Stimulated activated CD4-positive, alpha-beta T cell treated with anti-CD3 and anti-CD28 coated beads, TNF-alpha, amount 100 ng/mL, for 24 hours (primary cell): ENCODE measurements at places on chromosomes 5 and 9.

DNA sequence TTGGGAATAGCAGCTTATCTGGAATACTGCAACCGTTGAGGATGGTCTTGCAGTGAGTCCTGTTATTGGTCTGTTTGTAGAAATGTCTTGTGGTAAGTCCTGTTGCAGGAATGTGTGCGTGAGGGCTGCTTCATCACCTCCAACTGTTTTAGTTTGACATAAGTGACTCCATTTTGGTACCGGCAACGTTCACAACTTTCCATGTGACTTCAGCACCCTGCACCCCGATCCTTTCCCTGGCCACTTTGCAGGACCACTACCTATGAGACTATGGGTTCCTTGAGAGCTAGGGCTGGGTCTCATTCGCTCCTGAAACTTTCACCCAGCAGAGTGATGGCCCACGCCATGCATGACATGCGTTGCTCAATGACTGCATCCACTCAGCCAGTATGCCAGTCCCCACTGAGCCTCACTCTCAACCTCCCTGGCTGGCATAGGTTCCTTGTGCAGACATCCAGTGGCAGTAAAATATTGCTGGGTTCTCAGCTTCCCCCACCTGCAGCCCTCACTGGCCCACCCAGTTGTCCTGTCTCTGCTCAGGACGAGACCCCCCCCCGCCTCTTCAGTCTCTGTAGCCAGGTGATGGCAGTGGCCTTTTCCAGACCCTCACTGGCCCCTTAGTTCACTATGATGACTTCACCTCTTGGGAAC lies 8.0 kb downstream of the SURF6 start:
- DNase-seq: no peak

- DNase-seq: no peak
Measured at GRCh38 chr5:88653471-88653870, 229.5 kb downstream of the MEF2C start.

DNA sequence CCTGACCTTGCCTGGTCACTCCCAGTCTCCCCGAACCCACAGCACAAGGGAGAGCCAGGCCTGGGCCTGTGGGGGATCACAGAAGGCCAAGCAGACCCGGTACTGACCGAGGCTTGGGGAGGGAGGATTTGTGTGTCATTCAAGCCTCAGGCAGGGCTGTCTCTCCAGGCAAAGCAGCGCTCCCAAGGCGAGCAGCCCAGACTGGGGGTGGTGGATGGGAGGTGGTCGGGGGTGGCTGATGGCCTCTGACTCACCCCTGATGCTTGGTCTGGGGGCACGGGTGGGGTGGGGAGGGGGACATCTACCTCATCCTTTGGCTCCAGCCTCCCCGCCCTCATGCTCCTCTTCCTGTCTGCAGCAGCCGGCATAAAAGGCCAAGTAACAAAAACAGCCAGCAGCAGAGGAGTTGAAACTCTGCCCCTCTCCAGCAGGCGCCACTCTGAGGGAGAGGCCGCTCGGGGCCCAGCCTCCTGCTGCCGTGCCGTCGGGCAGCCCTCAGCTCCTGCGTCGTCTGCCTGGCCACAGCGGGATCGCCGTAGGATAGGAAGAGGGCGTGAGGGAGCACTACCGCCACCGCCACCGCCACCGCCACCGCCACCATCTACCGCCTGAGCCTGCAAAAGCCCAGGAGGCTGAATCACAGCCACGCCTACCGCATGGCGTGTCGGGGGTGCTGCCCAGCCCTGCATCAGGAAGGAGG lies 166.0 kb downstream of the OLFM1 start:
- no peak for DNase-seq

- DNase-seq: no peak
Measured at GRCh38 chr9:113299800-113300292, 3.3 kb downstream of the RNF183 start.

- DNase-seq: no peak
Measured at GRCh38 chr5:167452136-167452535, 839.3 kb upstream of the WWC1 start.

DNA sequence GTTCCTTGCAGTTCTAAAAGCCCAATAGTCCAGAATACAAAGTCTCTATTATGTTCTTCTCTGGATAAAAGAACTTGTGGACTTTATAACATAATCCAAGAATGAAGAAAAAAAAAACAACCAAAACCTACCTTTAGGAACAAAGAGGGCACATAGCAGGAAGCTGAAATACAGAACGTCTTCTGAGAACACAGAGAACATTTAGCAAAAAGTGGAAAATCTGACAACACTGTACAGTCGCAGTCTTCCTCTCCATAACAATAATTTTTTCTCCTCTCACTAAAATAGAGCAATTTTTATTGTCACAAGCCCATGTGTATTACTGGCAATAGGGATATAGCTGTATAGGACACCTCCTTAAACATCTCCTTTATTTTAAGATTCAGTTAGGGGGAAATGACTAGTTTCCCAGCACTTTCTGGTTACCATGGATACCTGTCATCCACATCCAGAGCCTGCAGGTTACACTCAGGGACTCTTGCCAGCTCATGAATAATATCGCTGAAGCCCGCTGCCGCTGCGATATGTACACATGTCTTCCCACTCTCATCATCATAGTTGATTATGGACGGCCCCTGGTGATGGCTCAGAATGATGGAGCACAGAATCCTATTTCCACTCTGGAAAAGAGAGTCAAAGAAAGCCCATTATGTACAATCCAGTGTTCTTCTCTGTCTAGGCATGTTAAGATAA lies 106.5 kb downstream of the ANKRD55 start:
- no peak for DNase-seq

- DNase-seq: no peak
Measured at GRCh38 chr9:137676998-137677397, 58.2 kb downstream of the EHMT1 start.

GRCh38 chr9:35177520-35177919 lies 15.7 kb downstream of the UNC13B start:
- no peak for DNase-seq

DNA sequence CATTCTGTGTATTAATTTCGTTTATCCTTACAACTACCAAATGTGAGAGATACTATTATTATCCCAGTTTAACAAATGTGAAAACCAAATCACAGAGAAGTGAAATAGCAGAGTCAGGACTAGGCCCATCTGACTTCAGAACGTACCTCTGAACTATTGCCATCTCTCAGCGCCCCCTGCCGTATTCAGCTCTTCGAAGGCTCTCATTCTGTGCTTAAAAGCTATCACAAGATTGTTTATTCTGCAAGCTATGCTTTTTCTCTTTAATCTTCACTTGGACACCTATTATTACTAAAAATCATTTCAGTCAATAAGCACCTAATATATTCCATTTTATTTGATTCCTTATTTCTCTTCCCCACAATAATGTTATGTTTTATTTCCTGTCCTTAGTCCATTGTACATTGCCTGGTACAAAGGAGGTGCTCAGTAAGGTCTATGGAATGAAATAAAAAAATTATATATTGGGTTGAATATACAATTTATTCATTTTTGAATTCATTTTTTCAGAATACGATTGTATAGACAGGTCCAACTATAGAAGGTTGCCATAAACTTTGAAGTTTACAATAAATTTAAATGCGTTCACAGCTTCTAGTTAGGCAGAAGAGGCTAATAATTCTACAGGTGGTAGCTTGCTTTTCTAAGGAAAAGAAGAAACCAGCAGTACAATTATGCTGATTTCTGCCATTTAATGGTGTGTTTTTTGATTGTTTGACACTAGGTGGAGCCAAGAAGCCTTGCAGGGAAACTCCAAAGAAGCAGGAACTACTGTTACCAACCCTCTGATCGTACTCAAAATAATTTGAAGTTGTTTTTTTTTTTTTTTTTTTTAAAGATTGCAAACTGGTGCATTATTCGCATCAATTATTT lies 202.2 kb upstream of the DMRTA1 start:
- peak; percentile 15 for DNase-seq

- DNase-seq: no peak
Measured at GRCh38 chr9:88076286-88077070, 61.8 kb downstream of the SPATA31C2 start.

GRCh38 chr5:163434401-163434866 lies 3.0 kb upstream of the CCNG1 start:
- DNase-seq: peak; percentile 11

GRCh38 chr5:151448038-151448985 lies 909 bp downstream of the SLC36A1 start:
- DNase-seq: no peak

GRCh38 chr9:26974927-26975326 lies 18.7 kb downstream of the IFT74 start:
- DNase-seq: no peak

- no peak for DNase-seq
Measured at GRCh38 chr5:4553130-4553529, 587.0 kb upstream of the ADAMTS16 start.

GRCh38 chr5:163172540-163173338 lies 264.7 kb upstream of the CCNG1 start:
- DNase-seq: no peak

GRCh38 chr5:143290125-143290524 lies 113.4 kb downstream of the NR3C1 start:
- DNase-seq: no peak

DNA sequence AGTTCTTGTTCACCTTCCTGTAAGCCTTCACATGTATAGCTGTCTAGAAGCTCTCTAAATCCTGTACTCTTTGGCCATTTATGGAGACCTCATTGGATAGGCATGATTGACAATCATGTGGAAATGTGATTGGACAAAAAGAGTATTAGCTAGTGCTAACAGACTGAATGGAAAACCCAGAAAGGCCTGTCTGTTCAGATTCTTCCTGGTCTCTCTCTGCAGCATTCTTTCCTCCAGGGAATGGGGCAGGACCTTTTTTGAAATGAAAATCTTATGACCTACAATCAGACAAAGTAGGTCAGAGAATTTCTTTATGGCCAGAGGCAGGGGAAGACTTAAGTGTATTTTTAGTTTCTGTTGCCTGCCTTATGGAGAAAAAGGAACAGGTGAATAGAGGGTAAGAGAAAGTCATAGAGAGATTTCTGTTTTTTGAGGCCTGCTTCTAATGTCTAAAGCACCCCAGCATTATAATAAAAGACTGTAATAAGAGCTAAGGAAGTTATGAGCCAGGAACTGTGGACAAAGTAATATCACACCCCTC lies 152.4 kb upstream of the CCDC152 start:
- no peak for DNase-seq

GRCh38 chr5:151115272-151115905 lies 34.6 kb upstream of the TNIP1 start:
- peak; percentile 53 for DNase-seq

GRCh38 chr9:626596-626995 lies 214.9 kb upstream of the DMRT1 start:
- DNase-seq: no peak

DNA sequence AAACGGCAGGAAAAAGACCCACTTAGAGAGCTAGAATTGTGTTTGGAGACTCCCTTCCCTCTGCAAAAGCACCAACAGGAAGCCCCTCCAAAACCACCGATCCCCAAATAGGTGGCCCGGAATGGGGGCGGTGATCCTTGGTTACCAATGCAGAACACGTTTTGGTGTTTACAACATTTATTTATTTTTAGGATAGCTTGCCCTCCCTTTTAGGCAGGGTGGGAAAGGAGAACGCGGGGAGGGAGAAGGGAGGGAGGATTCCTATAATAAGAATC lies 579 bp upstream of the NTRK2 start:
- DNase-seq: no peak

DNA sequence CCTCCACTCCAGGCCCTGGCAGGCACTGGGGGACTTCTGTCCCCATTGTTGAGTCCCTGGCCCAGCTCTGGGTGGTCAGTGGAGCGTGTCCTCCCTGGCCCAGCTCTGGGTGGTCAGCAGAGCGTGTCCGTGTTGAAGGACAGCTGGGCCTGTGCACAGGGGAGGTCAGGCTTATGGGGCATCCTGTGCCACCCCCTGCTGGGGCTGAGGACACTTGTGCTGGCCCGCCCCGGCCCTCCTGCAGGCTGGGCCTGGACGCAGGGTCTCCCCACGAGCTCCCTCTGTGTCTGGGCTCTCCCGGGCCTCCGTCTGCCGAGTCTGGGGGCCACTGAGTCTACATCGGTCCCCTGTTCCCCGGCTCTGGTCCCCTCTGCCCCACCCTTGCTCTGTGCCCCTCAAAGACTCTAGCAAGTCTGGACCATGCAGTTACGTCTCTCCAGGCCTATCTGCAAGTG lies 11.5 kb upstream of the CLIC3 start:
- DNase-seq: no peak

- DNase-seq: no peak
Measured at GRCh38 chr9:73684601-73685000, 532.9 kb downstream of the ANXA1 start.

DNA sequence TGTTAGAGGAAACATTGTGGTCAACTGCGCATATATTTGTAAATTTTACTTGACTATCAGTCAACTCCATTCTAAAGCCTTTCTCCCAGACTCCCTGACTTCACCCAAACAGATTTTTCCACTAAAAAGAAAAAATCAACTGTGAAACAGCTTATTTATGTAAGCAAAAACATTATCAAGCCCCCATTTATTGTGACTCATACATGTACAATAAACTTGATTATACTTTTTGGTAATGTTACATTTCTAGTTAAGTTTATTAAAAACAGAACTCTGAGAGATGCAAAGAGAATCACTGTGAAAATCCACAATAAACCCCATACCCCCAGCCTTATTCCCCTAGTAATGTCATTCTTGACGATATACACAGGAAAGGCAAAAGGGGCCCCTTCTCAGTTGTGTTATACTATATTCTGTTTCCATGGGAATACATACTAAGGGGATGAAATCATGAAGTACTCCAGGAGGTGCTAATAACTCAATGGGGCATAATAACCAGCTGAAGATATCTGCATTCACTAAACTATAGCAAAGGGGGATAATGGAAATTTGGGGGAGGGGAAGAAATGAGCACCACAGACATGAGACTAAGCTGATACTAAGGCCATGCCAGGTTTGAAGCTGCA lies 616.0 kb downstream of the ACTL7B start:
- DNase-seq: no peak

DNA sequence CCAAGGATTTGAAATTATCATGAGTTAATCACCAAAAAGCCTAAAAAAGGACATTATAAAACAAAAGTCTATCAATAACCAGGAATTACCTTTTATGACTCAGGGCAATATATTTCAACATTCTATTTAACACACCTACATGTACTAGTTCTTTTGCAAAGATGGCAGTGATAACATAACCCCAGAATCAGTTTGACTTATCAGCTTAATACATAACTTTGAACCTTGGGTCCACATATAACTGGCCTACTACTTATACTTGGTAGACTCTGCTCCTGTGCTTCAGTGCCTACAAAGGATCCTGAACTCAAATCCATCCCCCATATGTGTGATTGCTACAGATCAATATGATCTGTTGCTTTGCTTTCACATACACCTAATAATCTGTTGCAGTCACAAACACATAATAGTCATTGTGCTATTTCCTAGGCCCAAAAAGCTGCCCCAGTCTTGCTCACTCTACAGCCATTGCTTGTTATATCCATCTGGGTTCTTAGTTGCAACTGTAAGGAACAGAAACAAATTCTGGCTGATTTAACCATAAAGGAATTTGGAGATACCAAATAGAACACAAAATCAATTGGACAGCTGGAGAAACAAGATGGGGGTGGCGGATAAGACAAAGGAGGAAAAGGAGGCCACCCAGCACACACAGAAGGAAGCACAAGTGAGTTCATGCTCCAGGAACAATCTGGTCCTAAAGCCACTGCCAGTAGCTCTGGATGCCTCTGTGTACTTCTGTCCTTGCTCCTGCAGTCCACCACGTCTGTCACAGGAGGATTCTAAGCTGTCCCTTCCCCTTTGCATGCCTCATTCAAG lies 25.5 kb downstream of the DEPDC1B start:
- no peak for DNase-seq

- DNase-seq: no peak
Measured at GRCh38 chr5:76532973-76533372, 90.2 kb downstream of the F2RL2 start.
